ENCODE measurements at places on chromosomes 3 and 15.

DNA sequence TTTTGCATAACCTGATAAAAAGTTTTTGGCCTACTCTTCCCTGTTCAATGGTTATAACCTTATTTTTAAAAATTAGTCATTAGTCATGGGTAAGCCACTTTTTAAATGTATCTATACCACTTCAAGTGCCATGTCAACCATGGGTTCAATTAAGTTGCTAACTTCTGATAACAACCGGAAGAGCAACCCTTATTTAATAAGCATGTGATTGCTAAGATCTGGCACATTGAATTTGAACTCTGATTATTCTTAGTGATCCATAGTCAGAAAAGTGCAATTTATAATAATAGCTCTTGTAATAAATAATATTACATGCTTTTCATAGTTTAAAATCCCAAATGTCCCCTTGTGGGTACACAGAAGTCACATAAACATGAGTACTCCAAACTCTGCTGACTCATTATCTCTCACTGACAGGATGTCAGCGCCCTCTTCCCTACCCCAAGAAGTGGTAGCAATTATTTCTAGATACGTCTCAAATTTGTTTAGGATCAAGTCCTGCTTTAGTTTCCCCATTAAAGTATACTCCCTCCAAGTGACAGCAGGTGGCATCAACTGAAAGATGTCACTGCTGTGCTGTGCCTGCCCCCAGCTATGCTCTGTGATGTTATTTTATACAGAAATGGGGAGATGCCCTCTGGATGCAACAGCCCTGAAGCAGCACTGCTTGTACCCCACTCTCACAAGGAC lies 18.6 kb downstream of the SAMD7 start:
- DNase-seq = no peak

GRCh38 chr3:147418371-147418781 lies 9.2 kb downstream of the ZIC1 start:
- no peak for DNase-seq

DNA sequence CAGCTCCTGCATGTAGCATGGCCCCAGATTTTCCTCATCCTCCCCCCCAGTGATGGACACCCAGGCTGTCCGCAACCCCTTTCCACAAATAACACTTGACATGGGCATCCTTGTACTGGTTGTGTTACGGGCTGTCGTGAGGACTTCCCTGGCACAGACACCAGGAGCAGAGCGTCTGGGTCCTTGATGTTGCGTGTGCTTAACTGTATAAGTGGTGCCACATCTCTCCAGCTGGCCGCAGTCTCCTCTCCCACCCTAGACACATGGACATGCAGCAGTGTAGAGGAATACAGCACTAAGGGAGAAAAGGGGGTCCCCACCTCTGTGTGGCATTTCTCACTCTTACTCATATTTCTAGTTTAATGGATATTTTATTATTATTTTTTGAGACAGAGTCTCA lies 56.6 kb downstream of the FBLN2 start:
- DNase-seq = no peak

DNA sequence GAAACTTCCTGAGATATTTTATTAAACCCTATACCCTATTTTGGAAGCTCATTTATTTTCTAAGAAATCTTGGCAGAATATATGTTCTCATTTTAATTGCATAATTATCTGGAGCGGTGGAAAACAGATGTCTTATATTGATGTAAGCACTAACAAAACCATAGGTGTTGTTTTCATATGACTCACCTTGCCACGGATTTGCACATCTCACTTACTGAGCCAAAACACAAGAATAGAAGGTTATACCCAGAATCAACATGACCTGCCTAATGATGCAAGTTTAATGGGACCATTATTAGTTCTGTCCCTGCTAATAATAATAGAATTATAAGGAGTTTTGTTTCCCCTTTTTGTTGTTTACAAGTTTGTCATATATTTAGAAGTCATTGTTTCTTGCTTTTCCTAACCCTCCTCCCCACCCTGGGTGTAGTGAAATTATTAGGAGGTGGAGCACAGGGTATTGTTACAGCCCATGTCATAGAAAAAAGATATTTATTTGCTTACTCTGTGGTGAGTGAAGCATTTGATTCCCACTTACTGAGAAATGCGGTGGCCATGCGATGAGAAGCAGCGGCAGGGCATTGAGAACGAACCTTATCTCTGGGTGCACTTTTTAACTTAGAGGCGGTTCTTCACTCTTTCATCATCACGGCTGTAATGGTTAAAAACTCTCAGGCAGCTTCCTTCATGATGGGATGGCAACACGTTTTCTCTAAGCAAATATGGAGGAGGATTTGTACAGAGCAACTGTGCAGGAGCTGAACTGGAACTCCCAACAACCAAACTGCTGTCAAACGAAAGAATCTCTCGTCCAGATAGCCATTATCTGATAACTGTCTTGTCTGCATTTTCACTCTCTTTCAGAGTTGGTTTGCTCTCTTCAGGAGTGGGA lies 521 bp downstream of the IL5RA start:
- no peak for DNase-seq

DNA sequence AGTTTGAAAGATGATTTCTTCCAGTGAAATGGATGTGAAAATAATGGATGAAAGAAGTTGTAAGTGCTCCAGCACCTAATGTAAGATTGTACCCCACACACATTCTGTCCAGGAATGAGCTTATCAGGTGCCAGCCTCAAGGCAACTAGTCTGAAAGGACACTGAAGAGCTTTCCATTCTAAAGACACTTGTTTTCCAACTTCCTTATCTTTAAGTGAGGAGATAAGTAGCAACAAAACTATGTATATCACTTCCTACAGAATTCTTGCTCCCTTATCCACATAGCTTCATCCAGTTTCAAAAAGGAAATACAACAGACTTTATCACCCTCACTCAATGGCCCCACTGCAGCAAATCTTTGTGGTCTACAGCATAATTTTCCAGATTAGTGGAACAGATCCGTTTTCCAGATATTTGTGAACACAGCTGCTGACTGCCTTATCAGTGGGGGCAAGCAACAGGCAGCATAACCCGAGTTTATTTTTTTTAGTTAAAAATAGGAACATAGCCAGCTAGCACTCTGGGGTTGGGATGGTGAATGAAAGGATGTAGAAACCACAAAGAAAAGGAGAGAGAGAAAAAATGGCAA lies 60.6 kb downstream of the CD200R1L start:
- no peak for DNase-seq

DNA sequence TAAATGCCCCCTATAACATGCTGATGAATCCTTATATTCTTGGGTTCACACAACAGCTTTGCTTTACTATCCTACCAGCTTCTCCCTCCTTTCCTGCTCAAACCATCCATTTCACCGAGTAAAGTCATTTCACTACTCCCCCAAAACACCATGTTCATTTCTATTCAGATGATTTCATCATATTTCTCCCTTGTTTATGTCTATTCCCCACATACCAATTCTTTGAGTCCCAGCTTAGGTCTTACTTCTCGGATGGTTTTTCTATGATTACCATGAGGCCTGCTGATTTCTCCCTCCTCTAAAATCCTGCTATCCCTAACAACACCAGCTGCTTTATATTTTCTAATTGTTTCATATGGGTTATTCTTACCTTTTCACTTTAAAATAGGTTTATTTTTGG lies 231.4 kb downstream of the TIGIT start:
- DNase-seq = no peak

- DNase-seq = peak; percentile 22
Observed at GRCh38 chr15:68816795-68817303, 3.8 kb downstream of the ANP32A start.

- no peak for DNase-seq
Observed at GRCh38 chr15:23457890-23458289, 10.8 kb upstream of the GOLGA6L2 start.

DNA sequence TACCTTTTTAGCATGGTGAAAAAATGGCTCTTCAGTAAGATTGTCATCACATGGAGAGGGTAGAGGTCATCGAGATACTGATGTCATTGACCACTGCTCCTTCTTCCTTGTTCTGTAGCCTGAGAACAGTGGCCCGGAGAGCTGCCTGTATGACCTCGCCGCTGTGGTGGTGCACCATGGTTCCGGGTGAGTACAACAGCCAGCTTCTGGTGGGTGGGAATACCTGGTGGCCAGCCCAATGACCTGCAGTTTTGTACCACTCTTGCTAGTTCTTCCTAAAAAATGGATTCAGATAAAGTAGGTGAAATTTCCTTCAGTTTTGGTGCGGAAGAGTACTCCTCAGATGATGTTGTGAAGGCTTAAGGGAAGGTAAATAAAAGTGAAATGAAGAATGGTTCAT lies 8.4 kb upstream of the FBXL22 start:
- no peak for DNase-seq

- DNase-seq = no peak
Observed at GRCh38 chr3:106446271-106446670, 577.5 kb upstream of the CBLB start.

DNA sequence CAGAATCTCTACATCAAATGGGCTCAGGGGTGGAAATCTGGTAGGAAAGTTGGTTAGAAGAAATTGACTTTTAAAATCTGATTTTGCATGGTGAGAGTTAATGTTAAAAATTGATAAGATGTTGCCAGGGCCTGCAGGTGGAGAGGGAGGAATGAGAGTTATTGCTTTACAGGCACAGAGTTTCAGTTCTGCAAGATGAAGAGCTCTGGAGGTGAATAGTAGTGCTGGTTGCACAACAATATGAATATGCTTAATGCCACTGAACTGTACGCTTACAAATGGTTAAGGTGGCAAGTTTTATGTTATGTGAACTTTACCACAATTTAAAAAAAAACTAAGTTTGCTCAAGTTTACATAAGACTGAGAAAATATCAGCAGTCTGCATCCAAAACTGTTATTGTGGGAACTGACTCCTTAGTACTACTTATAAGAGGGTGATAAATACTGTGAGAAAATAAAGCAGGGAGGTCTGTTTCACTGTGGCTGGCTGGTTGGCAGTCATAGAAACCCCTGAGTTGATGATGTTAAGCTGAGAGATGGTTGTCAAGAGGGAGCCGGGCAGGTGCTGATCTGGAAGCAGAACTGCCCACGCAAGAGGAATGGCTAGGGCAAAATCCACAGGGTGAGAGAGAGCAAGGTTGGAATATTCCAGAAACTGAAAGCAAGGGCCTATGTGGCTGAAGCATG lies 144.9 kb downstream of the EDEM1 start:
- no peak for DNase-seq

GRCh38 chr3:52827441-52827840 lies 3.0 kb downstream of the ITIH4 start:
- DNase-seq = no peak

DNA sequence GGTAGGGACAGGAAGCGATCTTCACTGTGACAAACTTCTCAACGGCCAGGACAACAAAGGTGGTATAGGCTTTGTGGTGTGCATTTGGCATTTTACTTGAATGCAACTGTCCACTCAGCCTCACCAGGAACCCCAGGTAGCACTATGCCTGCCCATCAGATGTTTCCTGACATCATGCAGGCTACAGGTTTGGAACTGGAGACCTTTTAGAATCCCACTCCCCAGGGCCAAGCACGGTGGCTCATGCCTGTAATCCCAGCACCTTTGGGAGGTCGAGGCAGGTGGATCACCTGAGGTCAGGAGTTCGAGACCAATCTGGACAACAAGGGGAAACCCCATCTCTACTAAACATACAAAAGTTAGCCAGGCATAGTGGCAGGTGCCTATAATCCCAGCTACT lies 9.6 kb downstream of the STARD5 start:
- DNase-seq = no peak

GRCh38 chr15:76341366-76342057 lies 4.9 kb downstream of the ISL2 start:
- DNase-seq = no peak

- DNase-seq = no peak
Observed at GRCh38 chr15:88616240-88616639, 4.9 kb upstream of the AEN start.

GRCh38 chr3:144773350-144773749 lies 801.7 kb downstream of the DIPK2A start:
- DNase-seq = no peak

DNA sequence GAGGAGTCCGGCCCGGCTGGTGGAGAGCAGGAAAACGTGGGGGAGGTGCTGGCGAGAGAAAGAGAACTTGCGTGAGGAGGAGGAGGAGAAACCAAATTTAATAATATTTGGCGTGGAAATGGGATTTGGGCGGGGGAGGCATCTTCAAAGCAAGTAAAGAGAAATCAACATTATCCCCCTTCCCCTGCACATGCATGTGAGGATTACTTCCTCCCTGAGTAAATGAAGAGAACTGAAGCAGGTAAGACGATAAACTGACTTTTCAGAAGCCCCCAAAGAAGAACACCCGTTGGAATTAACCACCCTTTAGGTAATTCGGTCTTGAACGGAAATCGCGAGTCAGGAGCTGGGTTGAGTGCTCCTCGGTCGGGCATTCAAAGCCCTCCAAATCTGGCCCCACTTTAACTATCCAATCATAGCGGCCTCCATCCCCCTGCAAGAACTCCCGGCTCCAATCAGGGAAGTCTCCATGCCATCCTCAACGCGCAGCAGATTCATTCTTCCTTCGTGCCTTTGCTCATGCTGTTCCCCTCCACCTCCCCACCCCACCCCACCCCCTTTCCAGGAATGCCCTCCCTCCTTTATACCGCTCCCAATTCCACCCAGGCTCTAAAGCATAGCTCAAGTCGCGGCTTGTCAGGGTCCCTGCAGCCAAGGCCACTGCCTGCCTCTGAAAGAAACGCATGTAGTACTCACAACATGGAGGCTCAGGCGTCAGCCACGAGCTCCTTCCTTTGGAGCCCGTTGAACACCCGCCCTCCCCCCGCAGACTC lies 545 bp upstream of the RFX7 start:
- DNase-seq = peak; percentile 93

- no peak for DNase-seq
Observed at GRCh38 chr15:85616549-85617110, 178.1 kb downstream of the KLHL25 start.

GRCh38 chr3:22893644-22894325 lies 309.3 kb upstream of the UBE2E2 start:
- DNase-seq = no peak

DNA sequence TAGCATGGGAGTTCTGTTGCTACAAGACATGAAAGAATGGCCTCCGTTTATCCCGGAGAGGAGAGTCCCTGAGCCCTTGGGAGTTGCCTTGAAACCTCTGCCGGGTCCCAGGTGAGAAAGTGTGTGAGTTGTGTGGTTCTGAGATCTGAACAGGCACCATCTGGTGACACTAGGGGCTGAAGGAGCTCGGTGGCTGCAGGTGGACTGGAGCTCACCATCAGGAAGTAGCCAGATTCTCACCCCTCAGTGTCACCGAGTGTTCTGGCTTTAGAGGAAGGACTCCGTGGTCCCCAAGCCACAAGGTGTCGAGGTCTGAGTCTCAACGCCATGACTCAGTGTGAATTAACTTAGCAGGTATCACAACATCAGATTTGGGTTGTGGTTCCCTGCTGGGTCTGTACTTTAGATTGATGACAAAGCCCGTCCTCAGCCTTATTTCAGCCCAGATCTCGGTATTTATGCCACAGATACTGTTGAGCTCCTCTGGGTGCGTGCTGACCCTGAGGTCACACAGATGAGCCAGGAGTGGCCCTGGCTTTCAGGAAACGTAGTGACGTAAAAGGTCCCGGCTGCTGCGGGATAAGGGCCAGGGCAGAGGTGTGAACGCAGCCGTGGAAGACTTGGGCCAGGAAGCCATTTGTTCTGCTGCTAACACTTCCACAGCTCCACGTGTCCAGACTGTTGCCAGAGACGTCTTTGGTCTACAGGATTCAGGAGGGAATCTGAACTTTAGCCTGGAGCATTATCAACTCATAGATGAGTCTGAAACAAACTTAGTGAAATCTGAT lies 54.4 kb downstream of the PGPEP1L start:
- DNase-seq = no peak

All from SK-N-DZ (cell line).